Lung (tissue), 17 donors: ENCODE measurements at places on chromosomes 3 and 15. TPM values are rescaled to one million over a fixed set of nuclear protein-coding genes. Genes with fewer than 3 reads are reported as not detected.

Gene LRTM1
- not detected for polyA plus RNA-seq

Gene VPS8
- 22.2 TPM for polyA plus RNA-seq

Gene ALDH1A3
- polyA plus RNA-seq: 18.7 TPM

Gene LEKR1
- 0.92 TPM for polyA plus RNA-seq

Gene DPH3
- polyA plus RNA-seq: 18.7 TPM

Gene GOLGA8R
- 1.6 TPM for polyA plus RNA-seq

Gene C3orf85
- polyA plus RNA-seq: not detected

Gene PIK3CA
- 4.5 TPM for polyA plus RNA-seq

Gene ACTR8
- 16.3 TPM for polyA plus RNA-seq

Gene MESP2
- polyA plus RNA-seq: 0.17 TPM

Gene LRRK1
- 7.5 TPM for polyA plus RNA-seq

Gene PCNP
- polyA plus RNA-seq: 73.1 TPM

Gene MINDY2
- 4.1 TPM for polyA plus RNA-seq

Gene FYCO1
- 11.3 TPM for polyA plus RNA-seq

Gene SLC28A2
- polyA plus RNA-seq: 0.23 TPM

Gene LRRC31
- 1.0 TPM for polyA plus RNA-seq

Gene CELSR3
- polyA plus RNA-seq: 0.71 TPM

Gene CFAP100
- 7.7 TPM for polyA plus RNA-seq

Gene ZKSCAN7
- 1.7 TPM for polyA plus RNA-seq

Gene CRYGS
- polyA plus RNA-seq: 1.2 TPM

Gene TTC23
- polyA plus RNA-seq: 6.2 TPM

Gene SLC22A14
- polyA plus RNA-seq: 0.07 TPM

Gene TGM4
- not detected for polyA plus RNA-seq

Gene TLR9
- 0.37 TPM for polyA plus RNA-seq

Gene FAN1
- 7.5 TPM for polyA plus RNA-seq

Gene LSG1
- 19.4 TPM for polyA plus RNA-seq

Gene PDZRN3
- polyA plus RNA-seq: 11.9 TPM

Gene TRPM1
- polyA plus RNA-seq: not detected

Gene LDHAL6B
- polyA plus RNA-seq: not detected

Gene CACNA2D2
- 28.2 TPM for polyA plus RNA-seq

Gene CORO2B
- 2.4 TPM for polyA plus RNA-seq

Gene RTP1
- not detected for polyA plus RNA-seq

Gene HLTF
- 3.6 TPM for polyA plus RNA-seq

Gene SPTSSB
- polyA plus RNA-seq: 0.20 TPM

Gene CCR9
- not detected for polyA plus RNA-seq

Gene CSTA
- polyA plus RNA-seq: 52.5 TPM

Gene TEX264
- 105 TPM for polyA plus RNA-seq

Gene PAQR5
- 11.8 TPM for polyA plus RNA-seq

Gene PSMD2
- polyA plus RNA-seq: 222 TPM

Gene CMTM7
- polyA plus RNA-seq: 46.8 TPM

Gene TMEM212
- 1.5 TPM for polyA plus RNA-seq

Gene ARL6
- polyA plus RNA-seq: 4.9 TPM

Gene TRAT1
- polyA plus RNA-seq: 0.22 TPM

Gene STRC
- polyA plus RNA-seq: 0.03 TPM

Gene SAMMSON
- not detected for polyA plus RNA-seq

Gene COPB2
- 89.3 TPM for polyA plus RNA-seq

Gene GHRL
- polyA plus RNA-seq: 13.7 TPM
